ENCODE measurements at places on chromosomes 5 and 9.

DNA sequence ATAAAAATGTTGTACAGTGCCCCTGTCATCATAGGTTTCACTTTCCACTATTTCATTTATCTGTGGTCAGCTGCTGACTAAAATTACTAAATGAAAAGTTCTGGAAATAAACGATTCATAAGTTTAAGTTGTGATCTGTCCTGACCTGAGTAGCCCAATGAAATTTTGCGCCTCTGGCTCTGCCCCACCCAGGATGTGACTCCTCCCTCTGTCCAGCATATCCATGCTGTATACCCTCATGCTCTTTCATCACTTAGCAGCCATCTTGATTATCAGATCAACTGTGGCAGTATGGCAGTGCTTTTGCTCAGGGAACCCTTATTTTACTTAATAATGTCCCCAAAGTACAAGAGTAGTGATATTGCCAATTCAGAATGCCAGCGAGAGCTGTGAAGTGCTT, 97.3 kb downstream of the STARD4 start:
- DNase-seq, result no peak

DNA sequence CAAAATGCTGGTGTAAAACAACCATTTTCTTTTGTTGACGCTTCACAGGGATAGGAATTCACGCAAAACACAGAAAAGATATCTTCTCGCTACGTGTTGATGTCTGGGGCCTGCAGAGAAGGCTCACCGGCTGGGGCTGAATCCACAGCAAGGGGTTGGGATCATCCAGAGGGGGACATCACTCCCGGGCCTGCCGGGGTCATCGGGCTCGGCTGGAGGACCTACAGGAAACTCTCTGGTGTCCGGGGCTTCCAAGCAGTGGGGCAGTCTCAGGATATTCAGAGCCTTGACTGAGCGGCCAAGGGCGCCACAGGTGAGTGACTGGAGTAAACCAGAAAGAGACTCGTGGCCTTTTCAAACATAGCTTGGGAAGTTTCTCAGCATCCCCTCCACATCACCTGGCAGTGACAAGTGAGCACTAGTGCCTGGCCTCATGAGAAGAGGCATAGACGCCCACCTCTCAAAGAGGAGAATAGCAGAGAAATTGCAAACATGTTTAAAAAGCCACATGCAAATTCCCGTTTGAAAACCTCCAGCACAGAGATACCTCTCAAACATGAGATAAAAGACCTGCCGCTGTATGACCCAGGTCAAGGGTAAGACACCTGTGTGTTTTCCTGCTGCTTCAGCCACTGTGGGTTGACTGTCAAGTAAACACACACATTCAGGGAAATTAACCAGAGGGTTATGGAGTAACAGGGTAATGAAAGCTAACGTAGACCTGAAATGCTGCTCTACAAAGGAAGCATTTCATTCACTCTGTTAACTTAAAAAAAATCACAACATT, 50.8 kb upstream of the SIMC1 start:
- no peak for DNase-seq

- DNase-seq, result peak; percentile 72
Measured at GRCh38 chr5:40797273-40798011, 732 bp downstream of the PRKAA1 start.

GRCh38 chr9:14315875-14316601, 2.1 kb upstream of the NFIB start:
- peak; percentile 89 for DNase-seq

- DNase-seq, result peak; percentile 13
Measured at GRCh38 chr5:96565582-96566265, 96.5 kb upstream of the CAST start.

GRCh38 chr5:43687275-43687674, 84.3 kb downstream of the NNT start:
- DNase-seq, result no peak

DNA sequence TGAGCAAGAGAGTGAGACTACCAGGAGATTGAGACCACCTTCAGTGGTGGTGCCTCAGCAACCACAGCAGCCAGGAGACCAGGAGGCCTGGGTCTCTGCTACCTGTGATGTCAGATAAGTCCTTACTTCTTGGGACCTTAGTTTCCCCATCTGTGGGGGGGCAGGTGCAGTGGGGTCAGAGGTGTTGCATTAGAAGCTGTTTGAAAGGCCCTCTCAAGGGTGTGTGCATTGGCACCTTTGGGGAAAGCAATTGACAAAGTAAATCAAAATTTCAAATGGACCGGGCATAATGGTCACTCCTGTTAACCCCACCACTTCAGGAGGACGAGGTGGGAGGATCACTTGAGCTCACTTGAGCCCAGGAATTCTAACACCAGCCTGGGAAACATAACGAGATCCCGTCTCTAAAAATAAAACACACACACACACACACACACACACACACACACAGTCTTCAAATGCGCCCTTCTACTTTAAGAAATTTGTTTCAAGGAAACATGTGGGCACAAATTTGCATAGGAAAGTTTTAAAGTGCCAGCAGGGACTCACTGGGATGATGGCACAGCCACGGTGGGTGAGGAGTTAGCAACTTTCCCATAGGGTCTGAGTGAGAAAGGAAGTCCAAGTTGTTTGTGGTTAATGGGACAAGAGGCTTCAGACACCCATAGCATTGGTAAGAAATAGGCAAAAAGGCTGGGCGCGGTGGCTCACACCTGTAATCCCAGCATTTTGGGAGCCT, 1.3 kb upstream of the AK1 start:
- no peak for DNase-seq

DNA sequence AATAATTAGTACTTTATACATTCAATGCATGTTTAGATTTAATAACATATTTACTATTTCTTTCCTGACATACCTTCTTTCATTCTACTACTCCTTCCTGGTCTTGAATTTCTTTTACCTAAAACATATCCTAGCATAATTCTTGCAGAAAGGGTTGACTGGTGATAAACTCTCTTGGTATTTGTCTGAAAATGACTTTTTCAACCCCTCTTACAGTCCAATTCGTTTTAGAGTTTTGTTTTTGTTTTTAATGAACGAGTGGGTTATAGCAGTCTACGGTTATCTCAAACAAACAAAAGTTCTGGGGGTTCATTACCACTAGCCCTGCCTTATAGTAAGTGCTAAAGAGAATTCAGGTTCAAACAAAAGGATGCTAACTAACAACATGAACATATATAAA, 69.6 kb upstream of the ALDH1B1 start:
- DNase-seq, result no peak

DNA sequence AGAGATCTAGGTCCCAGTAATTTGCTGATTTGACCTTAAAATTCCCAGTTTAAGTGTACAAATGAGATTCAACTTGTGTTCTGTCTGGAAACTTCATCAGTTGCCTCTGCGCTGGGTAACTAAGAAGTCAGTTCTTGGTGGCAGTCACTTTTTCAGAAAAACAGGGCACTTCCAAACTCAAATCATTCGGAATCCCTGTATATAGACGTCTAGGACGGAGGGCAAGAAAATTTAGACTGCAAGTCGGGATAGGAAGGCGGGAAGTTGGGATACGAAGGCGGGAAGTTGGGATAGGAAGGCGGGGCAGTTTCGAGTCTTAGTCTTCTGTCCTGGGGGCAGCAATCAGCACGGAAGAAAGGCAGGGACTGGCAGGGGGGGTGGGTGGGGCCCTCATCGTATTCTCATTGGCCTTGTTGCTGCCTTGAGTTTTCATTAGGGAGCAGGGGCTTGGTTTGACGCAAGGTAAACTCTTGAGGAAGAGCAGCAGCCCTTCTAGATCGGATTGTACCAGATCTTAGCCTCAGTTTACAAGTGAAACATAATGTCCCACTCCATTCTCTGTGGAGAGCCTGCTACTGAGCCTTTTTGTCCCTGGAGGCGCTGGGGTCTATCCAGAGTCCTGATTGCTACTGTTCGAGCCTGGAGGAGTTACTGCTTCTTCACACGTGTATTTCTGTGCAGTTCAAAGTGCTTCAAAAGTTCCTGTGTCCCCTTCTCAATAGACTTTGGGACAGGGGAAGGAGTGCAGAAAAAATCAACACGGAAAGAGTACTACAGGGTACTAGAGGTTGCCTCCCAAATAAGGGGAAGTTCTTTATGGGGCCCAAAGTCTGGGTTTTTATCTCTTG, 2.7 kb upstream of the PURA start:
- DNase-seq, result no peak

GRCh38 chr9:121609822-121610637, 41.4 kb upstream of the DAB2IP start:
- DNase-seq, result peak; percentile 55

GRCh38 chr9:78424299-78424698, 127.4 kb downstream of the PSAT1 start:
- DNase-seq, result no peak

DNA sequence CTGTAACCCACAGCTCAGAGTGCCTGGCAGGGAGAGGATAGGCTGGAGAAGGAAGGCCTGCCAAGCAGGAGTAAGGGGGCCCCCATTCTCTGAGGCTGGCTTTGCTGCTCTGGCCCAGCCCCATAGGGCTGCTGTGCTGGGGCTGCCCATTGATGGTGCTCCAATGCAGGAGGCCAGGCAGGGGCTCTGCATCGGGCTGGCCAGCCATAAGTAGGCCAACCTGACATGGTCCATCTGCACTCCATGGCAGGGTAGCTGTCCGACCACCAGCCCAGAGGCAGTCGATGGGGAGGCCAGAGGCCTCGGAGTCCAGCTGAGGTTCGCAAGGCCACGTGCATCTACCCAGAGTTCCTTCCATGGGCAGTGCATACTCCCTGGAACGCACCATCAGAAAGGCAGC, 75.0 kb upstream of the PITX1 start:
- DNase-seq, result no peak

- no peak for DNase-seq
Measured at GRCh38 chr5:150175536-150175935, 9.0 kb downstream of the CDX1 start.
